ENCODE measurements at places on chromosomes 4 and X.
A peak's percentile ranks its signal among the peaks of the same experiment; 100 is the strongest.

- no peak for DNase-seq
Observed at GRCh38 chr4:63922146-63922545, 487.1 kb downstream of the TECRL start.

GRCh38 chr4:83180431-83180968, 66.0 kb upstream of the PLAC8 start:
- DNase-seq: no peak

- DNase-seq: no peak
Observed at GRCh38 chrX:19183761-19184477, 61.7 kb upstream of the ADGRG2 start.

DNA sequence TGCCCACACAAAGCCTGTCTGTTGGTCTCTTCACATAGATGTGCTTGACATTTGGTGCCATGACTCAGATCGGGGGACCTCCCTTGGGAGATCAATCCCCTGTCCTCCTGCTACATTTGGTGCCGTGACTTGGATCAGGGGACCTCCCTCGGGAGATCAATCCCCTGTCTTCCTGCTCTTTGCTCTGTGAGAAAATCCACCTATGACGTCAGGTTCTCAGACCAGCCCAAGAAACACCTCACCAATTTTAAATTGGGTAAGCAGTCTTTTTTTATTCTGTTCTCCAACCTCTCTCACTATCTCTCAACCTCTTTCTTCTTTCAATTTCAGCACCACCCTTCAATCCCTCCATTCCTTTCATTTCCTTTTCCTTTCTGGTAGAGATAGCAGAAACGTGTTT, 159.6 kb upstream of the AGTR2 start:
- DNase-seq: no peak

DNA sequence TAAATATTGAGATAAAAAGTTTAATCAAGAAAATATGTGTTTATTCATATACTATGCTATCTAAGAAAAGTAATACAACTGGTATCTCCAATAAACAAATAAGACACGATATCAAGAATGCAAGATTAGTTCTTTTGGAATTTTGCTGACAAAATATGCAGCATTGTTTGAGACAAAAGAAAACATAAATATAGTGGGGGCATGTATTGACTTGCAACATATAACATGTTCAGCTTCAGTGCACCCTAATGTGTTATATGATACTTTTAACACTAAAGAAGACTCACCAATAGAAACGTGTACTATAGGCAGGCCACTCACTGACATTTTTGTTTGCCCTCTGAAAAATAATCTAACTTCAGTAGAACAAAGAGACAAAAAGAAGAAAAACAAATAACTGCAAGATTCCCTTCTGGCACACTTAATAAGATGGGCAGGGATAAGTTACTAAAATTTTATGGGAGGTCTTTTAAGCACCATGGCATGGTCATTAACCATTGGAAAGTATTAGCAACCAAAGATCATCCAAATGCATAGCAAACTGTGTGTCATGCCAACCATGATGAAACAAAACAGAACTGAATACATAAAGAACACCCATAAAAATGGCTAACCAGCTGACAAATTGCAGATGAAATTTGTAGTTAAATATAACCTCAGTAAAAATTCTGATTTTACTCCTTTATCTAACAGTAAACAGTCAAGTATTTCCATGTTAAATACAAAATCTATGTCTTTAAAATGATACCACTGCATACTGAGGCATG, 447.9 kb upstream of the FAM241A start:
- no peak for DNase-seq

- DNase-seq: no peak
Observed at GRCh38 chr4:102862747-102863146, 6.0 kb upstream of the CISD2 start.

DNA sequence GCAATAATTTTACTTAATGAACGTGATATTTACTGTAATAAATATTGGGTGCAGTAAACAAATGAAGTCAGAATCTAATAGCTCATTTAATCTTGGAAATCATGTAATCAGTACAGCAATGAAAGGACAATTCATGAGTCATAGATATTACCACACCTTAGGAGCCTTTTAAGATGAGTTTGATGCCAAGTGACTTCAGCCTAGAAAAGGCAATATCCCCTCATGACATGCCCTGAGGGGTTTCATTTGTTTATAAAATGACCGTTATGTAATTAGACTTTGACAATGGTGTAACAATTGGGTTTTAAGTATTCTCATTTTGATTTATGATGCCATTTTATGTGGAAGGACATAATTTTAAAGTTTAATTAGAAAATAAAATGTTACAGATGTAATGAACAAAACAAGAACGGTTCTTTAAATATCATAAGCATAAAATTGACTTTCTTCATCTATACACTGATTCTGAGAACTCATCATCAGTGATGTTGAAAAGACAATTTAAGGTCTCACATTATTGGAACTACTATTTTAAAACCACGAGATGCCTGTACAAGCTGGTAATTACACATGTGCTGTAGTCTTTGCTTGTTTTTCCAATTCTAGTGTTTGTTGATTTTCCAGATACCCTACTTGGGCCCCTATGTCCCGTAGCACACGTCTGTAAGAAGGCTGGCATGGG, 5.0 kb downstream of the FGF2 start:
- no peak for DNase-seq

DNA sequence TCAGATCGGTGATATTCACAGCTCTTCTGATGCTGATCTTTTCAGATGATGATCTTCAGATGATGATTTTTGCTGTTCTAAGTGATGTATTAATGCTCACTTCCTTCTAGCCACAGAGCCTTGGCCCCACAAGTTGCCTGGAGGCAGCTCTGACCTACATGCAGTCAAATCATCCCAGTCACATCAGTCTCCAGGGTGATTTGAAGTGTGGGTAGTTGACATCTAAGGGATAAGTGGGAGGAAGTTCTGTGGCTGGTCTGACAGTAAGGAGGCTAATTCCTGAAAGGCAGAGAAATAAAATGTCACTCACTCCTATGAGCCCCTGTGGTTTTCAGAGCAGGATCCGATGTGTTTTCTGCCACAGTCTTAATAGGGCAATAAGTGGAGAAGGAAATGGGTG, 79.8 kb upstream of the RPL34 start:
- peak; percentile 8 for DNase-seq

DNA sequence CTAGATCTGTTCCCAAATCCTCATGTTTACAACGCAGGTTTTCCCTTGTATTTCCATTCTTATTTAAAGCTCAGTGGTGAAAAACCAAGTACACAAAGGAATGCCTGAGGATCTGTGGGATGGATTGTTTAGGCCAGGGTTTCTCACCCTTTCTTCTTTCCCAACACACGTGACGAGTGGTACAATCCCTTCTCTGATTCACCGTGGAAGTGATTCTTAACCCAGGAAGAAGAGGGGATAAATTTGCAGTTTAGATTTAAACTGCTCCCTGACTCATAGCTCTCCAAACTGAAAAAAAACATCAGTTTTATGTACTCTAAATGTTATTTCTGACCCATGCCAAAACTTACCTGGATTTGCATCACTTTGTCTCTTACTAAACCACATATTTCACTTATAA, 17.0 kb downstream of the PAQR3 start:
- DNase-seq: peak; percentile 14

DNA sequence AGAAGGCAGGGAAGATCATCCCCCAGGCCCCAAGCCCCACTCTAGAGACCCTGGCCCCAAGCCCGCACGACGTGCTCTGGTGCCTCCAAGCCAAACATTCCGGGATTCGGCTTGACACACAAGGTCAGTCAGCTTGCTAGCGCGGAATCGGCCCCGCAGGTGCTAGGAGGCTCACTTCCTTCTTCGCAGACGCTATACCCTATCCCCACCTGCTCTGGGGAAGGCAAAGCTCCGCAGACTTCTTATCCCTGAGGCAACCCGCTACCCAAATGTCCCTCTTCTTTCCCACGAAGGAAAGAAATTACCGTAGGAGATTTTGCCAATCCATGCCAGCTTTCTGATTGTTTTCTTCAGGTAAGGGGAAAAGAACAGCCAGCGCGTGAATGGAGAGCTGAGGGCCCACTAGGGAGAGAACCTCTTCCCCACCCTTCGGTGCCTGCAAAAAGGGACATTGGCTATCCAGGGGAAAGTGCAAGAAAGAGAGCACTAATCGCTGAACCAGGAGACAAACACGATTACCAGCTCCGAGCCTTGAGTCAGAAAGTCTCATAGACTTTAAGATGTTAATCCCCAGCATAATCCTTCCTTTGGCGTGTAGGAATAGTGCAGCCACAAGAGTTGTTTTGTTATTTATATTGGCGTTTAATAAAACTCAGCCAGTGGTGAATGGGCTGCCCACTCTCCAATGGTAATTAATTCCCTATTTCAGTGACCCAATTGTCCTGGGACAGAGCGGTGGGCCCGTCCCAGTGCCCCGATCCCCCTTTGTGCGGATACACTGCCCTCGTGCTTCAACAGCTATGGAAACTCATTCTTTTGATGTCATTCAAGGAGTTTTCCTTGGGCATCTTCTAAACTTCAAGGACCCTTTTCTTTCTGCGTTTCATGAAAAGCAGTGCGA, 5.4 kb upstream of the NEUROG2 start:
- DNase-seq: no peak

- no peak for DNase-seq
Observed at GRCh38 chr4:100657187-100657586, 139.4 kb upstream of the EMCN start.

DNA sequence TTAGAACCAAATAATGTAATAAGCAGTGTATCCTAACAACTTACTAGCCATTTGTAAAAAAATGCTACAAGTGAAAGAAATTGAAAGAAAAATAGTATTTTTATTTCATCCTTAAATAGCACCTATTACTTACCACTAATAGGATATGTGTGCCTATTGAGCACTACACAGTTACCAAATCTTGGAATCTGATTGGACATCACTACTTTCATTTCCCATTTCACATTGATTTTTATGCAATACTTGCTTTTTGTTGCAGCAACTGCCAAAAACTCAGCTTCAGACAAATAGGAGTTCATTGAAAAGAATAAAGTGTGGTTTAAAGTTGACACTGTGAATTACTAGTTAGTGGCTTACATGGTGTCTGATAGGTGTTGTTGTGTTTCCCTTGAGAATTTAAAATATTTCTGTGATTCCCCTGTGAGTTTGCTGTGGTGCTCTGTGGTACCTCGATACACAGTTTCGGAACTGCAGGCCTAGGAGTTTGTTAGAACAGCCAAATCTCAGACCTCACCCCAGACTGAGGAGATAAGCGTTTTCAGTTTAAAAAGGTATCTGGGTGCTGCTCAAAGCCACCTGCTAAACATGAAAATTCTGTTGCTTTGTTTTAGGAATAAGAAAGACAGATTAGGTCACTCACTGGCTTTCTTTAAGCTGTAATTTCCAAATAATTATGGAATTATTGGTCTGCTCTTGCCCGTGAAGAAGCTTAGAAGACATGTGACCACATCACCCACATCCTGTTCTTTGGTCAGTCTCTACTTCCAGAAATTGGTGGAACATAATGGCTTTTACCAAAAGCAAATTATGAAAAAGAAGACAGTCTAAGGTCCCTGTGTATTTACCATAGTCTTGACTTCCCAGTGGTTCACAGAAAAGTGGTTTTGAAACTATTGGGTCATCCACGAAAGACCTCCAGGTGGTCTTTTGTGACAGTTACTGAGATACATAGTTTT, 97.8 kb downstream of the SYTL5 start:
- DNase-seq: no peak

GRCh38 chr4:99754756-99755155, 61.9 kb upstream of the DAPP1 start:
- DNase-seq: no peak

DNA sequence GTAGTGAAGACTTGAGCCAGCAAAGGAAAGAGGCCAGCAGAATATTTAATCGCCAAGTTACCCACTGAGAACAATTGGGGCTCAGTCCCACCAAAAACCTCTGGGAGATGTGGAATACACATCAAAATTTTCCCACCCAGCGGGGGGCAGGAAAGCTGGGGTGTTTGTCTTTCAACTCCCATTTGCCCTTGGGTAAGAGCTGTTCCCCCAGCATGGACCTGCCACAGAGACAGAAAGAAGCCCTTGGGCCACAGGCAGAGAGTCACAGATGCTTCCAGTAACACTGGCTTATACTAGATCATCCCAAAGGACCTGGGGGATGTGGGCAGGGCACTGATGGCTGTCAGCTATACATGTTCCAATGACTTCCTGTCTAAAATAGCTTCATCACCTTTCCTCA, 18.9 kb upstream of the FBXW7 start:
- no peak for DNase-seq

Measured in kidney tubule cell (primary cell).